AG08396 (cell line): ENCODE measurements at places on chromosomes 1 and 21.

GRCh38 chr1:39849203-39849602 is 34.1 kb downstream of the TRIT1 start:
- no peak for DNase-seq

DNA sequence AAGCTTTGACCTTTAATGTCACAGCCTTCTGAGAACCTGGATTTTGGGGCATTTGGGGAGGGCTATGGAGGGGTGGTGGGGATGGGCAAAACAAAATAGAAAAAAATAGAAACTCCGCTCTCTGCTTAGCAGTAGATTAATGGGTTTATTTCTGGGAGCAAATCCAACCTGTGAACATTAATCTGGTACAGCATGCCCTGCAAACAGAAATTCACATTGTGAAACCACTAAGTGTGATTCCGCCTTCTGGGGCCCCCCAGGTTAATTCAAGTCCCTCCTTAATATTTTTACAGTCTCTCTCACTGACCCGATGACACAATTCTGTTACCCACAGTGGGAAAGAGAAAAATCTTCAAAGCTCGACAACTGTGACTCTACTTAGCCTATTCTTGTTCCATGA is 76.4 kb downstream of the TIAM1 start:
- DNase-seq = no peak

- DNase-seq = no peak
These were observed 19.3 kb upstream of the ZNF326 start for GRCh38 chr1:89975540-89976125.

DNA sequence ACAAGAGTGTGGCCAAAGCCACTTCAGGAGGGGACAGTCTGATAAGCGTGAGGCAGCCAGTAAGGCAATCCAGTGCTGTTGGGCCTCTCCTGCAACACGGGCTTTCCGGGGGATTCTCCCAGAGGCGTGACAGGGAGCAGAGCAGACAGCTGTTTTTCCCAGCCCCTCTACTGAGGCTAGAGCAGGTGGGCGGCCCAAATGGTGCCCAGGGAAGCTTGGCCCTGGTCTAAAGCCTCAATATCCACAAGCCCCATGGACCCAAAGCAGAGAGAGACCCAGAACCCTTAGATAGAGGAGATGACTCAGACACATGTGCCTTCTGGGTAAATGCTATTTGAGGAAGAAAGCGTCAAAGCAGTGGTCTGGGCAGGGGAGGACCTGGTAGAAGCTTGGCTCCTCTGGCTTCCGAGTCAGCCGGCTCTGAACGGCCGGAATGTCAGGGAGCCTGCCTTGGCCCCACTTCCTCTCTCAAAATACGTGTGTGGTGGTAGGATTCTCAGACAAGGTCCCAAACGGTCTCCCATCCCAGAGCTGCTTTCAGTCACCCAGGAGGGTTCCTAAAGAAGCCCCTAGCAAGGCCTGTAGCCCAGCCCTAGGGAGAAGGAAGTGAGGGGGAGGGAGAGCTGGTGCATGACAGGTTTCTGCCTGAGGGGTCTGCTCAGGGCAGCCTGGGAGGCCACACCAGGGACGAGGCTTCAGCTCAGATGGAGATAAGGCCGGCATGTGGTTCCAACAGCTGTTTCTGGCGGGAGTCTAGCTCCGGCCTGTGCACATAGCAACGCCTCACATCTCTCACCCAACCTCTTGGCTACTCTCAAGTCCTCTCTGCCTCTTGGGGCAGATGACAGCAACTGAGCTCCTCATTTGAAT is 28.8 kb downstream of the PIK3C2B start:
- DNase-seq = no peak

DNA sequence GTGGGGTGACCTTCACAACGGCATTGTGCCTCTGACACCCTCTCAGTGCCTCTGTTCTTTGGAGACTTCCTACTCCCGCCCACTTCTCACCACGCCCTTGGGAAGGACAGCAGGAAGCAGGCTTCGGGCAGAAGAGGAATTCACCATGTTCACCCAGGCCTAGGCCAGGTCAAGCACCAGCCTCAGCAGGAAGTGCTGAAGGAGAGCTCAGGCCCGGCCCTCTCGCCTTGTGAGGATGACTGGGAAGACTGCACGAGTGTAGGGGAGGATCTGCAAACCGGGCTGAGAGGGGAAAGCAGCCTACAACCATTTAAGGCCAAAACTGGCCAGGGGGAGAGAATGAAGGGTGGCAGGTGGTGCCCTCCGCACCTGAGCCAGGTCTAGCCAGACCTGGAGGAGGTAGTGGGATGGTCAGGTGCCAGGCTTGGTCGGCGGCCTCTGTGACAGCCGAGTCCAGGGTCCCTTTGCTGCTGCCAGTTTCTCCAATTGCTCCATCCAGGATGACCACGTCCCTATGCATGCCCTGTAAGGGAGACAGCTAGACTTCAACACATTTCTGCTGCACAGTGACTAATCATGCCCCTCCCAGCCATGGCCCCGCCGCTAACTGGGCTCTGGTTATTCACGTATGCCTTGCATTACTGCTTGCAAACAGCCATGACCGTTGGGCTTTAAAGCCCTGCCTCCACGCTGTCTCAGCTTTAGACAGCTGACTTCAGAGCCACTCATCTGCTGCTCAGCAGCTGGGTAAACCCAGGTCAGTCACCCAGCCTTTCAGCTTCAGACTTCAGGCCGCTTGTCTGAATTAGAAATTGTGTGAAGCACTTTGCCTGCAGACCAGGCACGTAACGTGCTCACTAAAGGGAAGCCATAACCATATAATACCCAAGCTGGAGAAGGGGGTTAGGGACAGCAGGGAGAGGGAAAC is 8.9 kb downstream of the MRTO4 start:
- DNase-seq = peak; percentile 90

- DNase-seq = no peak
These were observed 174.3 kb upstream of the DPT start for GRCh38 chr1:168903237-168903830.

DNA sequence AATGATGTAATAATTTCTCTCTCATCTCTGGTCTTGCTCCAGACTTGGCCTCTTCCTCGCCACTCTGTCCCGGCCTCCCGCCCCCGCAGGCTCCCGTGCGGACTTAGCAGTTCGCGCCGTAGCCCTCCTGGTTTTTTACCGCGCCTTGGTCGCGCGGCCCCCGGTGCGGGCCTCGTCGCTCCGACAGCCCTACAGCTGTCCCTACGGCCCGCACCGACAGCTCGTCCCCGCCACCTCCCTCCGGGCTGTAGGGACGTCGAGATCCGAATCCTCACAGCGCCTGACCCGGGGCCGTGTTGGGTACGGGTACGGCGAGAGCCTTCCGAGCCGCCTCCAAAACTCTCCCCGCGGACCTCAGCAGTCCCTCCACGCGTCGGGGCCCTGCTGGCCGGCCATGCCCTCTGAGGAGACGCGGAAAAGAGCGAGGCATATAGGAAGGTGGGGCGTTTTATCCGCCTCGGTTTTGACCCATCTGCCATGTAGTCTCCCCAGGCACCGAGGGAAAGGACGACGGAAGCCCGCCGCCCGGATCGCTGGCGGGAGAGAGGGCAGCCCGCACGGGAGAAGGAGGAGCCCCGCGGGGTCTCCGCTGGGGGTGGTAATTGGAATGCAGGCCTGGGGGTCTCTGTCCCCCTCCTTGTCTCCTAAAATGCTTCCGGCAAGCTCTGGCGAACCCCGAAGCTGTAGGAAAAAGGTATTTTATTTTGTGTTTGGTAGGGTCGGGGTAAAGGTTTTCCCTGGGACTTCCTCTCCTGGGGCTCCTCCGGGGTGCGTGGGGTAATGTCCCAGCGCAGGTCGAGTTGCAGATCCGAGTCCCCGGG is 3.3 kb downstream of the LHX4 start:
- DNase-seq = no peak

DNA sequence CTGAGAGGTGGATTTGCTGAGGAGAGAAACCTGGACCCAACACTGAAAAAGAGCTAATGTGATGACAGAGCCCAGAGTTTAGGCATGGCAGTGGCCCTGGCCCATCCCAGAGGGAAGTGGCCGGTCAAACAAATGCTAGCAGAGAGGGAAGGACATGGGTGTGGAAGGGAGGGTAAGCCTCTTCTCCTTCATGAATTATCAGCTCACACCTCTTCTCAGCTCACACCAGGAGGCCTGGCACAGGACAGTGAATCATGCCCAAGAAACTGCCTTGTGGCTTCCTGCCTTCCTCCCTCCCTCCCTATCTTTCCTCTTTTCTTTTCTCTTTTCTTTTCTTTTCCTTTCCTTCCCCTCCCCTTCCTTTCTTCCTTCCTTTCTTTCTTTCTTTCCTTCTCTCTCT is 1.3 kb upstream of the SPRR3 start:
- DNase-seq = no peak

GRCh38 chr1:68271596-68271995 is 39.3 kb upstream of the WLS start:
- DNase-seq = no peak

DNA sequence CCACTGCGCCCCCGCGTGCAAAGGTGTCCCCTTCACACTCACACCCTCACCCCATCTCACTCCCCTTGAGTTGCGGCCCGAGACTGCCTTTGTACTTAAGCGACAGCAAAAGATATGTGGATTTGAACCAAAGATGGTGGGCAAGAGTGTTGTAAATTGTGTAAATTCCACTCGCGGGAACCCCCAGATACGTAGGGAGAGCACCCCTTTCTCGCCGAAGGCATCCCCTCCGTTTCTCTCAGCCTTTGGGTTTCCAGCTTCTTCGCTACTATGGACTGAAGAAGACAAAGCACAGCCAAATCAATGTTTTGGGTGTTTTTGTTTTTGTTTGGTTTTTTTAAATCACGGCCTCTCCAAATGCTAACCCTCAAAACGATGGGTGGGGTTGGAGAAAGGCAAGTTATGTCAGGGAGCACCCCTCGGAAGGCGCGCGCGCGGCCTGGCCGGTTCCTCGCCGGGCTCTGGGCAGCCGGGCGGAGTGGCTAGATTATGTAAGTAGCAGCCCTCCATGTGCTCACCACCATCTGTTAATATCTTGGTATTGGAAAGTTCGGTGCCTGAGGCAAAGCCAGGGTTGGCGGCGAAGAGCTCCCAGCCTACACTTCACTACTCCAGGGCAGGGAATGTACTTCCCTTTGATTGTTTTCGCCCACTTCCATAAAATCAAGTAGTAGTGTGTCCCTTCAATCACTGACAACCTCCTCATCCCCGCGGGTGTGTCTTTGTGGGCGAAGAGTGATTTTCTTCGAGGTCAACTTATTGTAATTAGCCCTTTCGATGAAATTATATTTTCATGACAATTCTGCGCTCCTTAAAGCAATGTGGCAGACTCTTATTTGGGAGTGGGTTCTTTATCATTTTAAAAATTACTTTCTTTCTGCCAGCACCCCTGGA is 4.0 kb upstream of the PROX1 start:
- no peak for DNase-seq

- peak; percentile 54 for DNase-seq
These were observed 147.5 kb downstream of the PTPRU start for GRCh38 chr1:29383746-29384371.

GRCh38 chr1:167659881-167660280 is 29.8 kb downstream of the RCSD1 start:
- DNase-seq = no peak

GRCh38 chr1:37069406-37069805 is 35.1 kb upstream of the GRIK3 start:
- DNase-seq = no peak

GRCh38 chr1:12078938-12079861 is 16.1 kb downstream of the TNFRSF8 start:
- peak; percentile 65 for DNase-seq

DNA sequence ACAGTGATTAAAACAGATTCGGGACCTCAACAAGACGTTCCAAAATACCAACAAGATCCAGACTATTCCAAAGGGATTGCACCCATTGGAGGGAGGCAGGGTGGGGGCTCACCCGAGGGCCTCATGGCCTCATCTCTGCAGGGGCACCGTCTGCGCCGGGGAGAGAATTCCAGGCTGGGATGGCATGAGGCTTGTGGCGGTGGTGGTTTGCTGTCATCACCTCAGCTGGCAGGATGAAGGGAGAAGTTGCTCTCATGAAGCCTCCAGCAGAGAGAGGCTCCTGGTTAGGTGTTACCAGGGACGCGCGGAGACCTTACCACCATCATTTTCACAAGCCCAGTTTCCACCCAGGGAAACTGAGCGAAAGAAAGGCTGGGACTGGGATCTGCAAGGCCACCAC is 6.7 kb upstream of the PDPN start:
- DNase-seq = no peak

- DNase-seq = no peak
These were observed 158.5 kb downstream of the FOXD2 start for GRCh38 chr1:47596328-47596727.

DNA sequence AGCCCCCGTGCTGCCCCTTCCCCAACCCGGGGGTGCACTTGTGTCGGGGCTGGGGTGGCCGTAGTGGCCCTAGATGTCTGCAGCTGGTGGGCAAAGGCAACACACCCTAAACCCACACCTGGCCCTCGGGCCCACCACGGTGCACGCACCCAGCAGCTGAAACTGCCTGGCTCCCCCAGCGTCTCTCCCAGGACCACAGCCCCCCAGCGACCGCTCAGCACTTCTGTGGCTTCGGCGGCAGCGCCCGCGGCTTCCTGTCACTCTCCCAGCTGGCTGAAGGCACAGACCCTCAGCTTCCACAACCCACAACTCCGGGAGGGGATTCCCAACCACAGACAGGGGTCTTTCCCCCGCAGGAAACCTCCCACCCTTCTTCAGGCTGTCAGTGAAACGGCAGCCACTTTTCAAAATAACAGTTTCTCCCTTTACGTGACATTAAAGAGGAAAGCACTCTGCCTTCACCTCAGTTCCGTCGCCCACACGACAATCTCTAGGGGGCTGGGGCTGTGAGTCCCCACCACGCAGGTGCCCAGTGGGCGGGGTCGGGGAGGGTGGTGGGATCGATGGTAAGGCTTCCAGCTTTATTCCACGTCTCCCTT is 40.7 kb upstream of the COL6A2 start:
- DNase-seq = no peak

DNA sequence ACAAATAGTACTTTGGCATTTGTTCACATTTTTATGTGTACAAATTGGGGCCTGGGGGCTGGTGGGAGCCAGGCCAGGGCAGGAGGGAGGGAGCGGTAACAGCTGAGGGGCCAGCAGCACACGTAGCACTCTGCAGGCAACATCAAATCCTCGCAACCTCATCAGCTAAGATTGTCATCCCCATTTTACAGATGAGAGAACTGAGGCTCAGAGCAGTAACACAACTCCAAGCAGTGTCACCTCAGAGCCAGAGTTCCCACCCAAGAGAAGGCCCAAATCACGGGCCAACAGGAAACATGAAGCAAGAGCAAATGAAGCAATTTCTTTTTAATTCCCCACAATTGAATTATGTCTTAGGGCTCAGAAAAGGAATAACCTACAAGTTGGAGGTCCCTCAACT is 14.1 kb downstream of the IFFO2 start:
- DNase-seq = no peak

DNA sequence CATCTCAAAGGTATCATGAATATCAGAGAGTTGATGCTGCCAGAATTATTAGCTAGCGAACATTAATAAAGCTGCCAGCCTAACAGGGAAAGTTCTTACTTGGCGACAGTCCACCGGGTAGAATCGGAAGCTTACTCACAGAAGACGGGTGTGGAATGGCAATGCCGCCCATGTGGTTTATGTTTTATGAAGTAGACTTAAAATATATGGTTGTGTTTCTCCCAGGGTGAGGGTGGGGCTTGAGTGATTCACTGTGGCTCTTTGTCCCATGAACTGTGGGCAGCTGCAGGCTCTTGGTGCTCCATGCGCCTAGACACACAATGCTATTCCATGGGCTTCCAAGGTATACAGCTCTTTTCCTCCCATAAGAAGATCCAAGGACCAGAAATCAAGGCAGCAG is 162.7 kb downstream of the PIGK start:
- DNase-seq = no peak
